Osteocyte (in vitro differentiated cells): ENCODE measurements at places on chromosomes 3 and 15. TPM values are rescaled to one million over a fixed set of nuclear protein-coding genes. Genes with fewer than 3 reads are reported as not detected.

DNA sequence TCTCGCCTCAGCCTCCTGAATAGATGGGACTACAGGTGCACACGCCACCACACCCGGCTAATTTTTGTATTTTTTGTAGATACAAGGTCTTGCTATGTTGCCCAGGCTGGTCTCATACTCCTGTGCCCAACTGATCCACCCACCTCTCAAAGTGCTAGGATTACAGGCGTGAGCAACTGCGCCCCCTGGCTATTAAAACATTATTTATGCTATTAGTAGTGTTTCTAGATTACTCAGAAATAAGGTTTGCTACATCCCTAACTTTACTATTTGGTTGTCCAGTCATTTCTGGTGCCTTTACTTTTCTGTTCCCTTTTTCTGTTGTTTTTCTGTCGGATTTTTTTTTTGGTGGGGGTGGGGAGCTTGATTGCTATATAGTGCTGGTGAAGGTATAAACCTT lies 393.6 kb upstream of the TPM1 start:
- no peak overlapping the region for H3K4me3 ChIP-seq
- peaks cover 6% of the 10 kb centered on the region for H3K36me3 ChIP-seq
- H3K27me3 ChIP-seq: no peaks in the 10 kb centered on the region
- peaks cover 2% of the 10 kb centered on the region for H3K4me1 ChIP-seq

DNA sequence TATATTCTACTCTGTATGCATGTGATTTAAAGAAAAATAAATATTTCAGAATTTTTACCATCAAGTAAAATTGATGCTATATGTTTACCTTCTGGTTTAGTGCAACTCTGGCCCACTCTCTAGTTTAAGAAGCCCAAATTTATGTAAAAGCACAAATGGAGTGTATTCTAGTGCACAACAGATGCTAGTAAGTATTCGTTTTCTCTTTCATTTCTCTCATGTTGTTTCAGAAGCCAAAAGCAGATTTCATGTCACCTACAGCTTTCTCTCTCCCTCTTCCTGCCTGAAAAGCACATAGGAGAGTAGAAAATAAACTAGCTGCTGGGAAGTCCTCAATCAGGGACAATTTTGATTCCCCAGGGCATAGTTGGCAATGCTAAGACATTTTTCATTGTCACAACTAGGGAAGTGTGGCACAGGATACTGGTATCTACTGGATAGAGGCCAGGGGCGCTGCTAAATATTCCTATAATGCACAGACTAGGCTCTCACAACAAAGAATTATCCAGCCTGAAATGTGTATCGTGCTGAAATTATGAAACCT lies 147.4 kb upstream of the ARHGEF26 start:
- H3K4me1 ChIP-seq: no peaks in the 10 kb centered on the region
- peaks cover 3% of the 10 kb centered on the region for H3K27me3 ChIP-seq
- H3K4me3 ChIP-seq: no peak overlapping the region
- DNase-seq: no peak

DNA sequence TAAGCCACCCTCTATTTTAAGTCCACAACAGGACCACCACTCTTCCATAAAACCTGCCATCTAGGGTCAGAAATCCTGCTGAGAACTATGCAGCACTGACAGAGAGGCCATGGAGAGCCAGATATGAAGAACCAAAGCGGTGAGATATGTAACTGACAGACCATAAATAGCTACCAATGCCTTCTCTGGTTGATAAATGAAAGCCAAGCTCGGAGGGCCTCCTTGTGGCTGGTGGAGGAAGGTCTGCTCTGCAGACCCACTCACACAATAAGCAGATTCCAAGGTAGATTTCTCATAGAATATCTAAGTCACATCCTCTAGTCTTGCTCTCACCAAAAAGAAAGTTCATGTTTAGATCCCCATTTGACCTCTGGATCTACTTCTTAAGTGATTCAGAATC lies 38.9 kb downstream of the RYK start:
- no peak overlapping the region for H3K27ac ChIP-seq
- H3K36me3 ChIP-seq: peaks cover 24% of the 10 kb centered on the region
- DNase-seq: no peak
- peaks cover 11% of the 10 kb centered on the region for H3K4me1 ChIP-seq

GRCh38 chr3:170107941-170108340 lies 70.1 kb downstream of the GPR160 start:
- H3K36me3 ChIP-seq: peaks cover 34% of the 10 kb centered on the region
- H3K27ac ChIP-seq: no peak overlapping the region
- no peaks in the 10 kb centered on the region for H3K27me3 ChIP-seq
- no peak overlapping the region for H3K4me3 ChIP-seq
- peaks cover 4% of the 10 kb centered on the region for H3K4me1 ChIP-seq

- no peak overlapping the region for H3K4me3 ChIP-seq
- H3K27ac ChIP-seq: no peak overlapping the region
- H3K36me3 ChIP-seq: no peaks in the 10 kb centered on the region
- peaks cover 15% of the 10 kb centered on the region for H3K4me1 ChIP-seq
Observed at GRCh38 chr3:187343670-187344069, 24.5 kb upstream of the RTP4 start.

DNA sequence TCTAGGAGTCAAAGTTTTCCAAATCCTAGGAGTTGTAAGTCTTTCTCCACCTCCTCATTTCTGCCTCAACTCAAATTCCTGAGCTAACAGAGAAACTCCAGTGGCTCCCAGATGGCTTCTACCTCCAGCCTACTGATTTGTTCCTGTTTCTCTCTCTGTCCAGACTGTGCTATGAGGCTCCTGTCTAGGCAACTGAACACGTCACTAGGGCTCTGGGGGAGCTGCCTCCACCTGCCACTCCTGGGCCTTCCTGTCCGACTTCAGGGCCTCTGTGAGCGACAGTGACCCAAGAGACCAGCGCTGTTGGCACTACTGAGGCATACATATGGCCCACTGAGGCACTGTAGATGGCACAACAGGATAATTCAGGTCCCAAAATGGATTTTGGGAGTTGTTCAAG lies 71.4 kb downstream of the EXOG start:
- no peak overlapping the region for H3K4me3 ChIP-seq
- H3K4me1 ChIP-seq: no peaks in the 10 kb centered on the region
- peaks cover 2% of the 10 kb centered on the region for H3K27me3 ChIP-seq
- DNase-seq: peak; percentile 82

- DNase-seq: no peak
- H3K36me3 ChIP-seq: no peaks in the 10 kb centered on the region
- peaks cover 50% of the 10 kb centered on the region for H3K27me3 ChIP-seq
- peaks cover 2% of the 10 kb centered on the region for H3K4me1 ChIP-seq
- no peak overlapping the region for H3K4me3 ChIP-seq
Observed at GRCh38 chr15:26872206-26872605, 5.3 kb downstream of the GABRA5 start.

DNA sequence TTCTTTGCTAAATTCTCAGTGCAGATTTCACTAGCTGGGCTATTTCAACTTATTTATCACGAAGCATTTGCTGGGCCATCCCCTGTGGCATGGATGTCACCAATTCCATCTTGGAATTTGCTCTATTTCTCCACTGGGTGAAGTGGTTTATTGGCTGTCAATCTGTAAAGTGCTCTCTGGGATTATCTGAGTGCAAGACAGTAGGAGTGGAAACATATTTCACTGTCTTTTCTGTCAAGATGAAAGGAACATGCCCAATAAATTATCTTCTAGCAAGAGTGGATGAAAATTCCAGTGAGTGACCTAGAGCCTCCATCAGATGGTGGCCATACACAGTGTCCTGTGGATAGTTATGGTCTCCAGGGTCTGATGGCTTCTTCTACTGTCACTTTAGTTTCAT lies 25.1 kb upstream of the CTDSPL start:
- no peaks in the 10 kb centered on the region for H3K27me3 ChIP-seq
- no peak for DNase-seq
- peaks cover 33% of the 10 kb centered on the region for H3K36me3 ChIP-seq
- H3K4me3 ChIP-seq: no peak overlapping the region
- H3K27ac ChIP-seq: no peak overlapping the region

GRCh38 chr3:120749843-120750242 lies 7.3 kb downstream of the GTF2E1 start:
- H3K4me3 ChIP-seq: no peak overlapping the region
- peaks cover 19% of the 10 kb centered on the region for H3K36me3 ChIP-seq
- no peaks in the 10 kb centered on the region for H3K27me3 ChIP-seq
- DNase-seq: no peak
- no peak overlapping the region for H3K27ac ChIP-seq
- peaks cover 8% of the 10 kb centered on the region for H3K4me1 ChIP-seq

DNA sequence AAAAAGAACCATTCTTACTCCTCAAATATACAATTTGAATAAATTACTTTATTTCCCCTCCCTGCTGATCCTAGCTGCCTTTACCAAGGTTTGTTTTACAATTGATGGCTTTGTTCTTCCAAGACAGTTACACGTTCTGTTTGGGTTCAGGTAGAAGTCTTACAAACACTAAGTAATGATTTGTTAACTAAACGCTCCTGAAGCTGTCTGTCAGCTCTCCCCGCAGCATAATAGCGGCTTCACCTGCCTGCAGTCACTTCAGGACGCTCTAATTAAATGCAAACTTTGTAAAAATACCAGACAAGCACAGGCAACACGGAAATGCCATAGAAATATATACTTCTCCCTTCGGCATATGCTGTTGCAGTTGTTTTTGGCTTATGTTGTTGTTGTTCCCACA lies 176.4 kb upstream of the MDFIC2 start:
- no peak for DNase-seq
- H3K27me3 ChIP-seq: peaks cover 46% of the 10 kb centered on the region
- H3K4me3 ChIP-seq: no peak overlapping the region
- no peak overlapping the region for H3K27ac ChIP-seq
- no peaks in the 10 kb centered on the region for H3K36me3 ChIP-seq
- no peaks in the 10 kb centered on the region for H3K4me1 ChIP-seq

GRCh38 chr3:47010111-47010712 lies 30.7 kb downstream of the NBEAL2 start:
- peaks cover 10% of the 10 kb centered on the region for H3K4me1 ChIP-seq
- no peak for DNase-seq
- peak overlapping the region; percentile 85 for H3K27ac ChIP-seq
- H3K36me3 ChIP-seq: peaks cover 2% of the 10 kb centered on the region
- no peaks in the 10 kb centered on the region for H3K27me3 ChIP-seq
- H3K4me3 ChIP-seq: peak overlapping the region; percentile 75

GRCh38 chr3:17730318-17730967 lies 12.0 kb downstream of the TBC1D5 start:
- peaks cover 35% of the 10 kb centered on the region for H3K36me3 ChIP-seq
- no peak for DNase-seq
- H3K4me1 ChIP-seq: peaks cover 4% of the 10 kb centered on the region
- H3K27me3 ChIP-seq: no peaks in the 10 kb centered on the region
- H3K4me3 ChIP-seq: no peak overlapping the region
- H3K27ac ChIP-seq: no peak overlapping the region

DNA sequence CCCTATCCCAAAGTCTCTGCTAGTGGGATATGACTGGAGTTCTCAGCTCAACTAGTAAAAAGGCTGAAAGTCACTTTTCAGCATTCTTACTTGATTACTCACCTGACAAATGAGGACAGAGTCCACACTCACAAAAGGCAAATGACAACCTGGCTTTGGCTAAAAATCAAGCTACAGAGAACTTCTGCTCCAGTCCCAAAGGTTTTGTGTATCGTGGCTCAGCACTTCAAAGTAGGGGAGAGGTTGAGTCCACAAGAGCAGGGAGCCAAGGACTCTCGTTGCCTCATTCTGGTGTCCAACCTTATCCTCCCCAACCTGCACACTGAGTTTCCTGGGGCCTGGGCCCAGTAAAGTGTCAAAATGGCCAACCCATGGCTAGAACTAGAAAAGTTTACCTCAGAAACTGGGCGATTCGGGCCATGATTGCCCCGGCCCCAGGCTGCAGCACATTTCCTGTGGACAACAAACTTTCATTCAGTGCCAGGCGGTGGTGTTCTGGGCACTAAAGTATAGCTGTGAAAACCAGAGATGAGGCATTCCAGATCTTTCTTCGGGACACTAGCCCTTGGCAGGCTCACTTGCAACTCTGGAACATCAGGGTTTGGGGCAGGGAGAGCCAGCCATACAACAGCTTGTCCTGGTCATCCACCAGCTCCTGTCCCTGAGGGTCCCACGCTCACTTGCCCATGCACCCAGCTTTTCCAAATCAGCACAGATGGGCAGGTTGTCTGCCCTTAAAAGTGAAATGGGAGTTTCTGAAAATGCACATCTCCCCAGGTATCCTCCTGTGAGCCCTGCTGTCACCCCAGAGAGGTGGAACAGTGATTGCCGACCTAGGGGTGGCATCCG lies 3.1 kb downstream of the ACAA1 start:
- H3K4me3 ChIP-seq: no peak overlapping the region
- H3K36me3 ChIP-seq: peaks cover 27% of the 10 kb centered on the region
- H3K27me3 ChIP-seq: no peaks in the 10 kb centered on the region
- peaks cover 25% of the 10 kb centered on the region for H3K4me1 ChIP-seq
- H3K27ac ChIP-seq: no peak overlapping the region
- DNase-seq: peak; percentile 57

- no peak overlapping the region for H3K4me3 ChIP-seq
- peaks cover 14% of the 10 kb centered on the region for H3K4me1 ChIP-seq
- H3K27me3 ChIP-seq: no peaks in the 10 kb centered on the region
- H3K27ac ChIP-seq: peak overlapping the region; percentile 75
Observed at GRCh38 chr15:56871185-56871584, 47.3 kb upstream of the TCF12 start.

DNA sequence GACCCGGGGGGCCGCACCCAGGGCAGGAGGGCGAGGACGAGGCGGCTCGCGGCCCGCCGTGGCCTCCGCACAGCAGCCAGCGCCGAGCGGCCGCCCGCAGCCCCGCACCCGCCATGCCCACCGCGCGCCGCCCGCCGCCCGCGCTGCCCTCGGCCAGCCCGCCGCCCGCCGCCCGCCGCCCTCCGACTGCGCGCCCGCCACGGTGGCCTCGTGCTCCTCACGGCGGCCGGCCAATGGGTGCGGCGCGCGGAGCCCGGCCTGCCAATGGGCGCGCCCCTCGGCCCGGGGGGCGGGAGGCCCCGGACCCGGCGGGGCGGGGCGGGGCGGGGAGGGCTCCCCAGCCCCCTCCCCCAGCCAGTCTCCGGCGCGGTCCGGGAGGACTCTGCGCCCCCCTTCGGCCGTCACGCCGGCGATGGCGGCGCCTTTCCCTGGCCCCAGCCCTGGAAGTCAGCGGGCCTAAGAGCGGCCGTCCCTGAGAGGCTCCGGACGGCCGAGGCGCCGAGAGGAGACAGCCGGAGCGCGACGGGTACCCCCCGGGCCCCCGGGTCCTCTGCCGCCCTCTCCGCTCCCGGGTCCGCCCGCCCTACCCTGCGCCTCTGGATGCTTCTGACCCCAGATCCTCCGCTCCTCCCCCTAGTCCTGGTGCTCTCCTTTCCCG lies at the start of gene NT5DC2:
NT5DC2 (minus strand) TSS at position 235 of the 658 bp plus-strand sequence; CDS start at position 115, 120 bp downstream.
- peak within 1 kb of the TSS; percentile 87 for H3K4me3 ChIP-seq
- H3K36me3 ChIP-seq: peaks cover 11% of the 10 kb centered on the region
- H3K4me1 ChIP-seq: peaks cover 41% of the 10 kb centered on the region
- peak; percentile 90 for DNase-seq

- H3K4me1 ChIP-seq: peaks cover 33% of the 10 kb centered on the region
- H3K36me3 ChIP-seq: no peaks in the 10 kb centered on the region
- H3K4me3 ChIP-seq: peak within 1 kb of the TSS; percentile 98
- H3K27ac ChIP-seq: peak within 1 kb of the TSS; percentile 88
- DNase-seq: peak; percentile 86
- no peaks in the 10 kb centered on the region for H3K27me3 ChIP-seq
Observed at GRCh38 chr15:90529371-90530249, at the start of gene CRTC3. Gene CRTC3 (plus strand): TSS chr15:90529923. CDS start chr15:90530072, 149 bp downstream.

- H3K27me3 ChIP-seq: no peaks in the 10 kb centered on the region
- no peaks in the 10 kb centered on the region for H3K4me1 ChIP-seq
- no peak overlapping the region for H3K4me3 ChIP-seq
- no peak overlapping the region for H3K27ac ChIP-seq
Observed at GRCh38 chr15:31758126-31758525, 272.2 kb upstream of the CHRNA7 start.

Gene FBXW12
- total RNA-seq: not detected in 2 replicates

Gene HRH1
- total RNA-seq: 28.6 and 30.3 TPM in 2 replicates

Gene ZPLD1
- not detected in 2 replicates for total RNA-seq
